ENCODE measurements at places on chromosomes 1 and 21.

DNA sequence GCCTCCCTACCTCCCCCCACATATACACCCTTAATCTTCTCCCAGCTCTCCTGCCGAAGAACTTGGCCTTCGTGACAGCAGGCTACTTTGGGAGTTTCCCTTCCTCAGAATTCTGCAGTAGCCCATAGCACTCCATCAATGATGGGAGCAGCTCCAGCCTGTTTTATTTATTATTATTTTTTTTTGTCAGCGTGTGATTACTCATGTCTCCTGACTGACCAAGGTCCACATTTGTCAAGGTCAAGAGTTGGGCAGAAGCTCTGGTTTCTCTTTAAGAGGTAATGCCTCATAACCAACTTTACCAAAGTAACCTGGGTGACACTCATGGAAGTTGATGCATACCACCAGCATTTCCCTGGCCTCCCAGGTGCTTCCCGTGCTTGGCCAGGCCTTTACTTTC, 125.4 kb downstream of the ZZZ3 start:
- no peak for DNase-seq

DNA sequence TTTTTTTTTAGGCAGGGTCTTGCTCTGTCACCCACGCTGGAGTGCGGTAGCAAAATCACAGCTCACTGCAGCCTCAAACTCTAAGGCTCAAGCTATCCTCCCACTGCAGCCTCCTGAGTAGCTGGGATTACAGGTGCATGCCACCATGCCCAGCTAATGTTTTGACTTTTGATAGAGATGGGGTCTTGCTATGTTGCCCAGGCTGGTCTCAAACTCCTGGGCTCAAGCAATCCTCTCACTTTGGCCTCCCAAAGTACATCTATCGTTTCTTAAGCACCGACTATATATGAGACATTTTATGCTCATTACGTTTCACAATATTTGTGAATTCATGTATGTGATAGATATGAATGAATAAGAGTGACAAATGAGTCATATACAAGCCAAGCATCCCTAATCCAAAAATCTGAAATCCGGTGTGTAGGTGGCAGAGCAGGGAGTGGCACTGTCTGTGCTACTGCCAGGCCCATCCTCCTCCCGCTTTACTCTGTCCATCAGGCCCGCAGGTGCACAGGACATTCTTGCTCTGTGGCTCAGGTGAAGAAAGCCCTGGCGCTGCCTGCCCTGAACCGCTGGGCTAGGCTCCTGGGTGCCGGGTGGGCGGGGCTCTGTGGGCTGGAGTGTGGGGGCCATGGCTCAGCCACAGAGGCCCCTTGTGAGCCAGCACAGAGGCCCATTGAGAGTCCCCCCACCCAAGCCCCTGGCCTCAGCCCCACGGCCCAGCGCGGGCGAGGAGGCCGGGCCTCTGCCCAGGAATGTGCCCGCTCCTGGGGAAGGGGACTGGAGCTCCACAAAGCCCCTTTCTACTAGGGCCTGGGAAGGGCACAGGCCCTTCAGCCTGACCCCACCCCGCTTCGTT, 45.3 kb downstream of the HSPG2 start:
- no peak for DNase-seq

GRCh38 chr1:31699341-31699891, 4.4 kb downstream of the COL16A1 start:
- no peak for DNase-seq

DNA sequence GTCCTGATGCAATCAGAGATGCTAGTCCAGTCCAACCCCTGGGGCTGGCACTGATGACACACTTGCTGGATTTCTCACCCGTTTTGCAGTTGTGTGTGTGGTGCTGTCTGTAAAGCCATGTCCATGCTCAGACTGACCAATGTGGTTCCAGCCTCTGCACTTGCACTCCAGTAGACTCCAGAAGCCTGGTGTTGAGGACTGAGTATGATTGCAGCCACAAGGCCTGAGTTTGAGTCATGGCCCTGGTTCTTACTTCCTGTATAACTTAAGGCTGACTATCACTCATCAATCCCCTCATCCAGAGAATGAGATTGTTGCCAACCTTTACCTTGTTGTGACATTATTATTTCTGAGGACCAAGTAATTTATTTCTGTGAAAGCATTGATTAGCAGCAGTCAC, 34.8 kb upstream of the IKBKE start:
- DNase-seq: no peak

DNA sequence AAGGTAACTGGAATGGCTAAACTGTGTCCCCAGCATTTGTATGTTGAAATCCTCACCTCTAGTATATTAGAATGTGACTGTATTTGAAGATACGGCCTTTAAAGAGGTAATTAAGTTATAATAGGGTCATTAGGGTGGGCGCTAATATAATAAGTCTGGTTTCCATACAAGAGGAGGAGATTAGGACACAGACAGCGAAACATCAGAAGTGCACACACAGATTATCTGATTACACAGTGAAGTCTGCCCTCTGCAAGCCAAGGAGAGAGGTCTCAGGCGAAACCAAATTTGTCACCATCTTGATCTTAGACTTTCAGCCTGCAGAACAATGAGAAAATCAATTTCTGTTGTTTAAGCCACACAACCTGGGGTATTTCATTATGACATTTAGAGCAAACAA, 2233.1 kb downstream of the MRPL39 start:
- no peak for DNase-seq

- DNase-seq: no peak
Observed at GRCh38 chr1:14901371-14901954, 252.1 kb upstream of the TMEM51 start.

- DNase-seq: no peak
Observed at GRCh38 chr1:12764016-12764415, 9.5 kb upstream of the PRAMEF12 start.

- no peak for DNase-seq
Observed at GRCh38 chr1:67736750-67737149, 51.7 kb downstream of the GADD45A start.

- DNase-seq: no peak
Observed at GRCh38 chr21:35649186-35649585, 411.1 kb downstream of the SETD4 start.

DNA sequence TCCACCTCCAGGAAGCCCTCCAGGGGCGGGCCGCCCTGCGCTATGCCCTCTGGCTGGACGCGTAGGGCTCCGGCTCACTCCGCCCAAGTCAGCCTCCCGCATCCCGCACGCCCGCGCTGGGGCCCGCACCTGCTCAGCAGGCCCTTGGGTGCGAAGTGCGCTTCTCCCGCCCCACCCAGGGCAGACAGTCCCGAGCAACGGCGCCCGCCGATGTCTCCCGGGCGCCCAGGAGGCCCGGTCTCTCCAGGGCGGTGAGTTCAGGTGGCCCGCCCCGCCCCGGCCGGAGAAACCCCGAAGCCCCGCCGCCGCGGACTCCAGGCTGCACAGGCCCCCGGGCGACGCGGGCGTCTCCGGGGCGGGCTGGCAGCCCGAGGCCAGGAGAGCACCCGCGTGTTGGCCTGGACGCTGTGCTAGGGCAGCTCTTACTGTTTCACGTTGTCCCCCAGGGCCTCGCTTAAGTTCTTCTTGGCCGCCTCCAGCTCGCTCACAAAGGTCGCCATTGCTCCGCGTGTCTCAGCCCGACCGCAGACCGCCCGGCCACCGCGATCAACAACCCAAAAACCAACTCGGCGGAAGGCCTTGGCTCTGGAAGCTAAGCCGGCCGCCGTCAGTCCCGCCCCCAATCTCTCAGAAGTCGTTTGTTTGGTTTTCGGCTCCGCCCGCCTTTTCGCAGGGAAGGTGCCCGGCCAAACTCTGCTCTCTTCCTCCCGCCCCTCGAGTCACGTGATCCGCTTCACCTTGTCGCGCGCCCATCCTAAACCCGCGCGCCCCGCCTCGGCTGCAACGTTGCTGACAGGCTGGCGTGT, at the start of gene TADA1:
Gene TADA1, minus strand, starts transcription at position 531 of the 806 bp plus-strand sequence. Its CDS starts 31 bp downstream, at position 500.
- DNase-seq: peak; percentile 98
